Amygdala (tissue), 56 donors: ENCODE measurements at places on chromosomes 11 and 22.

DNA sequence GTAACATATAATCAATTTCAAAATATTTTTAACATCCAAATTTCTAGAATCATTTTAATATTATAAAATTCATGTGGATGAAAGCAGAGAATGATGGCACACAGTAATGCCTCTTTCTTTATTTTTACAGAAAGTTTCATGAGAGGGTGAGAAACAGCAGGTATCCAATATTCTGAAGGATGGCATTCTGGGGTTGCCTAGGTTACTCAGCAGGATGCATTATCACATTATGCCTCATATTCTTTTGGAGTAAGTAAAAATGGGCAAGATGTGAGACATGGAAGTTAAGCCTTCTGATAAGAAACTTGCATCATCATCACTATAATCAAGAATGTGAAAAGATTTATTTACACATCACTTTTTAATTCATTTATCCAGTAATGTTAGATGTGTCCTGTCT, 148.7 kb upstream of the PGR start:
- DNase-seq: no peak

- no peak for DNase-seq
Observed at GRCh38 chr22:26624803-26625202, 3.0 kb downstream of the CRYBA4 start.

- no peak for DNase-seq
Observed at GRCh38 chr11:33059331-33060007, 20.1 kb downstream of the TCP11L1 start.

DNA sequence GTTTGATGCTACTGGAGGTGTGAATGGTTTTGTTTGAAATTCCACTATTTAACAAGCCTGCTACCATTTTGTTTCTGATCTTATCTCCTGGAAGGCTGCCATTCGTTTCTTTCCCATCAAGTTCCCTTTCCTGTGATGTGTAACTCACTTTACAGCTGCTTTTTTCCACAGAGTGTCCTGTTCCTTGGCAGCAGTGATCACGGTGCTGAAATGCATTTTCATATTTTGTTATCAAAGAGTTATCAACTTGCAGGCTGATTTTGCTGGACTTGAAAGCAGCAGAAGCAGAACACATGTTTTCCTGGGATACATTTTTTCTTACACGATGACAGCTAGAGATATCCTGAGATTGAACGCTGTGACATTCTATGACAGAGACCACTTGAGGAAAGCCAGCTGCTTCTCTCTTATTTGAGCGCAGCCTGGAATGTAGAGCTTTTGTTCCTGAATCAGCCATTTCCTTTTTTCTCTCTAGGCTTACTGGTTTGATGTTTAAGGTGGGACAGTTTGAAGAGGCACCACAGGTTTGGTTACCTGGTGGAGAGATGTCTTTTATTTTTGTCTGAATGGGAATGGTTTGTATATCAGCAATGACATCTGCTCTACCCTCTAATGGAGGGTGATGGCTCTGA, 34.7 kb downstream of the PRR14L start:
- DNase-seq: no peak

- DNase-seq: no peak
Observed at GRCh38 chr11:75475767-75476650, 43.0 kb upstream of the KLHL35 start.

DNA sequence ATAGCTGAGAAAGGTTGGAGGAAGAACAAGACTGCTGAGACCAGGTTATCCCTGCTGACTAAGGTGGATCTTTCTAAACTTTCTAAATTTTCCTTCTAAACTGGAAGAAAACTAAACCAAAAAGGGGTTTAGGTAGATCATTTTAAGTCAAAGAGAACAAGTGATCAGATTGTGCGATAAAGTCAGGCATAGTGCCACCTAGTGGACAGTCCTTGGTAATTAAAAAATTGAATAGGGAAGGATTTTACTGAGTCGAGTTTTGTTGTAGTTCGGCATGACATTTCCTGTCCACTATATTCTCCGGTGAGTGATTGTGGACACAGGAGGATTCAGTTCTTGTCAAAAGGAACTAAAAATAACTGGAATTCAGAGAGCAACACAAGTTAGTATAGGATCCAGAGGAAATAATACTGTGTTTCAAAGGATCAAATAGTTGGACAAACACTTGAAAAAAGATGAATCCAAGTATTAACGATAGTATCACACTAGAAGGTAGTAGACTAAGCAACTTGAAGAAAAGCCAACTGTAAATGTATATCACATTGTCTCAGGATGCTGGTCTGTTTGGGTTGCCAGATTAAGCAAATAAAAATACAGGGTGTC, 1236.4 kb downstream of the FAM181B start:
- DNase-seq: no peak

GRCh38 chr11:125990244-125990643, 44.4 kb downstream of the VSIG10L2 start:
- no peak for DNase-seq

DNA sequence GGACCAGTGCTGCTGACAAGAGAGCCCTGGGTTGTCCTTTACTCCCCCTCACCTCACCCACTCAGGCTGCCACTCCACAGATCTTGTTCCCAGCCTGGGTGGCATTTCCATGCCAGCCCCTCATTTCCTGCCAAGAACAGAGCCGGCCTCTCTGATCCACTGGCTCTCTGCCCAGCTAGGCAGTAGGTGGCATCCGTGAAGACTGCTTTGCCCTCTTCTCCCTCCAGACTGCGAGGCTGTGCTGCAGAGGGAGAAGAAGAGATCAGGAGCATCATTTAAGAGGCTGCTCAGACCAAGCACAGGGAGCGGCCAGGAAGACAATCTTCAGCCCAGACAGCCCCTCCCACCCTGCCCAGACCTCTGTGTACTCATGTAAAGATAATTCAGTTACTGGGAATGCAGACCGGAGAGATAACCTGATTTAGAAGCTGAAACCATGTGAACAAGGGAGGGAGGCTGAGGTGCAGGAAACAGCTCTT, 126.9 kb upstream of the NCAM1 start:
- DNase-seq: peak; percentile 33

- no peak for DNase-seq
Observed at GRCh38 chr11:130490682-130491449, 42.4 kb downstream of the ADAMTS15 start.

GRCh38 chr22:48662476-48663135, 1165.1 kb downstream of the BRD1 start:
- DNase-seq: no peak

DNA sequence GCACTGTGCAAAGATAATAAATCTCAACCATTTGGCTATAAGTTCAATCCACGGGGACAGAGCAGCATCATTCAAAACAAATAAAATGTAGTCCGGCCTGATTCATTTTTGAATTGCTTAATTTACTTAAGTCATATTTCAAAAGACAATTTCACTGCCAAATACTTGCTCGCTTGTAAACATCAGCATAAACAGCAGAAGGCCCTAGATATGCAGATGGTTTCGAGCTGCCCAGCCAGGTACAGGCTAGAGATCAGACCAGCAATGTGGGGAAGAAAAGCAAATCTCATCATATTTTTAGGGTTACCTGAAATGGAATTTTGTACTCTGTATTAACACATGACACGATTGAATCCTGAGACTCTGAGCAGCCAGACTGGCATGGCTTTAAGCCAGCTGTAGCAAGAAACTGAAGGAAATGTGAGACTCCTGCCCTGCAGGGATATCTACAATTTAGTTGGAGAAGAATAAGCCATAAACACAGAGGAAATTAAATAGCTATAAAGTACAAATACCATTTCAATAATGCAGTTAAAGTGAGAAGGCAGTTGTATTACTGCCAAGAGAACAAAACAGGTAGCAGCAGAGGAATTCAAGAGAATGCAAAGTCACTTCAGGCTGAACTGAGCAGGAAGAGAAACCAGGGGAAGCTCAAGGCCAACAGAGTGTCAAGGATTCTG, 440.3 kb downstream of the ETS1 start:
- no peak for DNase-seq
